H7 (cell line): ENCODE measurements at places on chromosomes 7 and 10. TPM values are rescaled to one million over a fixed set of nuclear protein-coding genes. Genes with fewer than 3 reads are reported as not detected.

- no peak for DNase-seq
Observed at GRCh38 chr7:91187061-91187460, 77.2 kb upstream of the FZD1 start.

DNA sequence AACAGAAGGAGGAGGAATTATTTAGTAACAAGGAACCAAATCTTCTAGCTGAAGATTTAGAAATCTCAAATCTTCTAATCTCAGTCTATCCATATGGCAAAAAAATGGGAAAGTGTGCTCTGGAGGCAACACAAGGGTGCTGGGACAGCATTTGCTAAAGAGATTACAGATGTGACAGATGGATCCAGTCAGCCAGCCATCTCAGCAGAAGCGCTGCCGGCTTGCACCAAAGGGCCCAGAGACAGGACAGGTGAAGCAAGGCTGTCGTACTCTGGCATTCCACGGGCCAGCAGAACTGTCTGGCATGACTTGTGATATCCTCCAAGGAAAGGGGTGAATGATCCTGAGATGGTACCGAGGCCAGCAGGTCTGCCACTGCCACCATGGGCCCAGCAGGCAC is 45.7 kb upstream of the GJD4 start:
- DNase-seq, result no peak

GRCh38 chr7:38310591-38311101 is 37.2 kb upstream of the TARP start:
- DNase-seq, result no peak

DNA sequence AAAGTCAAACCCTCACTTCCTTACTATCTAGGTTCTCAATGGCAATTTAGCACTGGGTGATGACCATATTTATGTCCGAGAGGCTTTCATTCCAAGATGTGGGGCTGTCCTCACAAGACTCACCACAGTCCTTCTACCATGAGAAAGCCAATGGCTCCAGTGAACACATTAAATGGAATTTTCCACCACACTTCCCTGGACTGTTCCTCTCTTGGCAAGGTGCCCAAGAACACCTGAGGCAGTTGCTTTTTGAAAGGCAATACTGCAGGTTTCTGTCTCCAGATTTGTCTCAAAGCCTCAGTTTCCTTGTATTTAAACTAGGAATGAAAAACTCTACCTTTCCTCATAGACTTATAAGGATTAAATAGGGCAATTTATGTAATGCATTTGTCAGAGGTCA is 24.2 kb downstream of the AFAP1L2 start:
- DNase-seq, result no peak

DNA sequence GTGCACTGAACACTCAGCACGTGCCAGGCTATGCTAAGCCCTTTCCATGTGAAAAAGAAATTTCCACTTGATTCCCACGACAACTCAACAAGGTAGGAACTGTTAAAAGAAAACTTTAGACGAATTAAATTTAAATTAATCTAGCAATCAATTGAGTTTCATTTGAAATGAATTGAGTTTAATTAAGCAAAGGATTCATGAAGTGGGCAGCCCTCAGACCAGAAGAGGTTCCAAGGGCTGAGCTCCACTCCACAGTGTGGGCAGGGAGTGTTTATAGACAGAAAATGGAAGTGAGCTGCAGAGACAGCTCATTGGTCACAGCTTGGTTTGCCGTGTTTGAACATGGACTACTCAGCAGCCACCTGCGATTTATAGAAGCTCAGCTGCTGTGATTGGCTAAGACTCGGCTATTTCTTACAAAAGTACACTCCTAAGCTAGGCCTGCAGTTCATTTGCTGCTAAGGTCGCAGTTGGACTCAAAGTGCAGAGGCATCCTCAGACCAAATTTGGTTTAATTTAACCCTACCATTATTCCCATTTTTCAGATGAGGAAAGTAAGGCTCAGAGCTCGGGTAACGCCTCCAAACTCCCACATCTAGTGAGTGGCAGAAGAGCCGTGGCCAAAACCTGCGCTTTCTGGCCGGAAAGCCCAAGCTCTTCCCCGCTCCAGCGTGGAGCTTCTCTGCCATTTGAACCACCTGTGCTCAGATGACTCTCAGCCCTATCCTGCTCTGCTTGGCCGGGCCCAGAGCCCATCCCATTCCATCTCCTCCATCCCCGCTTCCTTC is 24.9 kb downstream of the CALML3 start:
- DNase-seq, result no peak

DNA sequence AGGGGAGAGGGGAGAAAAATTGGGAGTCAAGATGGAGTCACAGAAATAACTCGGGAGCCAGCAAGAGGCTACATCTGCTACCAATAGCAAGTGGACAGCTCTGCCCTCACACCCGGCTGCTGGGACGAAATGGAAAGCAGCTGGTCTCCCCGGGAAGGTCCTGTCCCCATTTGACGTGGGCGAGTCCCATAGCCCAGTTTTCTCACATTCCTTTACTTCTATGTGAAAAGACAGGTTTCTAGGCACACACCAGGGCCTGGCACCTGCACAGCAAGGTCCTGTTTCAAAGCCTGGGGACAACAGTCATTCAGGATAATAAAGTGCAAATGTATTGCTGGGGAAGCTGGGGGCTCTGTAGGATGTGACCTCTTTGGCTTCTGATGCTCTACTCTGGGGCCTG is 162.6 kb downstream of the OAT start:
- no peak for DNase-seq

DNA sequence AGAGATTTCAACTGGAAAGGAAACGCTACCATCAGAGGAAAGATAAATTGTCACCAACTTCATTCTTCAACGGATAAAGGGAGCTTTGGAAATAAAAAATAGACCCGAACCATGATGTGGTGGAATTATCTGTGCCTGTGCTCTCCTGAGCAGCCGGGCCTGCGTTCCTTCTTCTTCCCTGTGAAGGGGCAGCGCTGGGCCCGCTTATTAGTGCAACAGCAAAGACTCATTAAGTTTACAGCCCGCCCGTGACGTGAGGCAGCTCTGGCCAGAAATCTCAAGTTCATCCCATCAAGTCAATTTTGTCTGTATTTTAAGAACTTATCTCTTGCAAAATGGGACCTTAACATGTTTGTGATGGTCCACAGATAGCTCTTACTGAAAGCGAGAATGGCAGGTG is 193.7 kb downstream of the ADARB2 start:
- DNase-seq, result no peak

- peak; percentile 38 for DNase-seq
Observed at GRCh38 chr10:1171586-1171985, 115.4 kb downstream of the WDR37 start.

GRCh38 chr7:27168265-27168947 is 3.1 kb upstream of the HOXA9 start:
- no peak for DNase-seq

DNA sequence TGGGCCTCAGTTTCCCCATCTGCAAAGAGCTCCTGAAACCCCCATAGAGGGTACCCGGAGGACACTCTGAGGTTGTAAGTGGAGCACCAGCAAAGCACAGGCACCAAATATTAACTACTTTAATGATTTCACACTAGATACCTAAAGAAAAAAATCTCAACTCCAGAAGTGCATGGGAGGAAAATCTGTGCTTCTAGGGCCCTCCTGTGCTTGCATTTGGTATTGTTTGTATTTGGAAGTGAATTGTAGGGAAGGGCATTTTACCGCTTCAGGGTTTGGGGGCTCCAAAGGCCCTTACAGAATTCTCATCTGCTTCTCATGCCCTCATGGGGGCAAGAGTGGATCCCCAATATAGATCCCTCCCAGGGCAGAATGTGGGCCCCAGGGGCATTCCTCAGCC is 22.4 kb upstream of the DRGX start:
- DNase-seq, result peak; percentile 54

GRCh38 chr7:30888747-30889146 is 22.9 kb upstream of the AQP1 start:
- DNase-seq, result no peak

DNA sequence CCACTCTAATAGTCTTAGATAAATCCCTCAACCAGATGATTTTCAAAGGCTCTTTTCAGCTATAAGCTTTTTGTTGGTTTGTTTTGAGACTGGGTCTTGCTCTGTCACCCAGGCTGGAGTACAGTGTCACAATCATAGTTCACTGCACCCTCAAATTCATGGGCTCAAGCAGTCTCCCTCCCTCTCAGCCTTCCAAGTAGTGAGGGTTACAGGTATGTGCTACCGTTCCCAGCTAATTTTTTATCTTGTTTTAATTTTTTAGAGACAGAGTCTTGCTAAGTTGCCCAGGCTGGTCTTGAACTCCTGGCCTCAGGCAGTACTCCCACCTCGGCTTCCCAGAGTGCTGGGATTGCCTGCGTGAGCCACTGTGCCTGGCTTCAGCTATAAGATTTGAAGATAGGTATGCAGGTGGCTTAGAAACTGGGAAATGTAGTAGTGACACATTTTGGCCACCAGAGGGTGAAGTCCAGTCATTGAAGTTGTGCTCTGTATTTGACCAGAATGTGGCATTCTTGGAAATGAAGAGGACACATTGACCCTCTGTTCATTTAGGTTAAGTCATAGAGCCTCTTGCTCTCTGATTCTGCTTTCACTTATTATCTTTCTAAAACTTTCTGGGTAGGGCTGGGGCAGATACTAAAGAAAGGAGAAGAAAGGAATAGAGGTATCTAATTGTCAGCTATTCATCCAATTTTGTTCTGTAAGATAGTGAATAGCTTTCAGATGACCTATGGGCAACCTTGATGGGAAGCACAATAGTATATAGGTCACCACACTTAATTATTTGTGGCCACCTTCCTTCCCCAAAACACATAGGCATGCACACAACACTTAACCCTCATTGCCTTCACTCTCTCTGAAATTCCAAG is 36.0 kb downstream of the R3HCC1L start:
- peak; percentile 32 for DNase-seq

- peak; percentile 70 for DNase-seq
Observed at GRCh38 chr7:104848138-104848990, 165.6 kb upstream of the KMT2E start.

DNA sequence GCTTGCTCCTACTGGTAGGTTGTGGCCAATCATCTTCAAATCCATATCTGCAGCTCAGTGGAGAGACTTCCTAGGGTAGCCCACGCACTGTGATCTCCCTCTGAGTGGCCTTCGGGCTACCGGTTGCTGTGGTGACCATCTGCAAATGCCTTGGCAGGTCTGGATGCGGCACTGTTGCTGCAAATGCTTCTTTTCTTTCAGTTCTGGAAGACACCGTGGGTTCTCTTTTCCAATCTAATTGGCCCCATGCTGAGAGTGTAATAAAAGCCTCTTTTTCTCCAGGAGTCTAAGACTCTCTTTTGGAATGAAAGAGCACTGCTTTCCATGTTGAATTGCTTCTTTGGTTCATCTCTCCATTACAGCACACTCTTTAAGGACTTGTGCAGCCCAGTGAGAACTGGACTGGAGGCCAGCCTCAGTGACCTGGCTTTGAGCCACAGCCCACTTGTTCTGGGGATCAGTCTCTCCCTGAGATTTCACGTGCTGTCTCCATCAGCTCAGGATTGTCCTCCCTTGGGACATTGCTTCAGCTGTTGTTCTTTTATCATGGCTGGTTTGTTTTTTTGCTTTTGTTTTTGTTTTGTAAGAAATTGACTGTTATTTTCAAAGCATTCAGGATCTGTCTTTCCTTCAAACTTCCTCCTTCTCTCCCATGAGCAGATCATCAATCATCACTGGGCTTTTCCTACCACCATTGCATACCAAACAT is 286.6 kb downstream of the BMPER start:
- no peak for DNase-seq

DNA sequence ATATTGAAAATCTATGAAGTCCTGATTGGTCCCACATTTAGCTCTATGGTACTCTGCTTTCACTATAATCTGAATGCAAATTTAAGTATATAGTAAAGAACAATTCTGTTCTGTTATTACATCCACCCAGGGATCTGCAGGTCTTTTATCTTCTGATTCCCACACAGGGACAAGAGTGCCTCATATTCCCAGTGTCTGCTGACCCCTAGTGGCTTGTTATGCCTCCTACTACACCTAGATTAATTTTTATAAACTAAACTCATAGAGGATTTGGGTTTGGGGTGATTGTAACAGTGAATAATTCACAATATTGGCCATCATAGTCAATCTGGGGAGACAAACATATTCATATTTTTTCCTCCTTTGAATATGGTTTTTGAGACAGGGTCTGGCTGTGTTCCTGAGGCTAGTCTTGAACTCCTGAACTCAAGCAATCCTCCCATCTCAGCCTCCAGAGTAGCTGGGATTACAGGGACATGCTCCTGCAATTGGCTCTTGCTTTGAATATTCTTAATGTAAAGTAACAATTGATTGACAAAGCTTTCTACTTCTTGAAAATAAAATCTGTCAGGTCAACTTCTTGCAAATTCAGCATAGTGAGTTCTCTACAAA is 282.1 kb downstream of the KCND2 start:
- peak; percentile 48 for DNase-seq

DNA sequence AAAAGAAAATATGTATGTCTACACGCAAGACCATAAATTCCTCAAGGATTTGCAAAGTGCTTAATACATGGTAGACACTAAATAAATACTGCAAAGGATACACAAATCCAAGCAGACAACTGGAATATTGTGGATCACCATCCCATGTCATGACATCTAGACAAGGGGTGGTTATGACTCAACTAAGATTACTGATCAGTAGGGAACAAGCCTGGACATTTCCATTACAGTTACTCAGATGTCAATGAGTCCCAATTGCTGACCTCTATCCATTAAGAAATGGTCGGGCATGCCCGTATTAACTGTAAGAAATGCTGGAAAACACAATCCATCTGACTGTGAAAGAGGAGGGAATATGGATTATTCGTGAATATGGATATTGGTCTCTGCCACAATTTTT is 27.6 kb upstream of the RUFY2 start:
- DNase-seq, result no peak

DNA sequence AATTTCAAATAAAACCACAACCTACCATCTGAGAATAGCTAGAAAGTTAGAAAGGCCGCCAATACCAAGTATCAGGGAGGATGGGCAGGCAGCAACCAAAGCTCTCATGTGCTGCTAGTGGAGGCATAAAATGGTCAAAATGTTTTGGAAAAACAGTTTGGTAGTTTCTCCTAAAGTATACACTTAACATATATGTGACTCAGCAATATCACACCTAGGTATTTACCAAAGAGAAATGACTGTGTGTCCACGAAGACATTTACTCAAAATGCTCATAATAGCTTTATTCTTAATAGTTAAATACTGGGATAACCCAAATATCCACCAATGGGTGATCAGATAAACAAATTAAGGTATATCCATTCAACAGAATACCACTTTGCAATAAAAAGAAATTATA is 14.3 kb downstream of the RHEB start:
- DNase-seq, result no peak

DNA sequence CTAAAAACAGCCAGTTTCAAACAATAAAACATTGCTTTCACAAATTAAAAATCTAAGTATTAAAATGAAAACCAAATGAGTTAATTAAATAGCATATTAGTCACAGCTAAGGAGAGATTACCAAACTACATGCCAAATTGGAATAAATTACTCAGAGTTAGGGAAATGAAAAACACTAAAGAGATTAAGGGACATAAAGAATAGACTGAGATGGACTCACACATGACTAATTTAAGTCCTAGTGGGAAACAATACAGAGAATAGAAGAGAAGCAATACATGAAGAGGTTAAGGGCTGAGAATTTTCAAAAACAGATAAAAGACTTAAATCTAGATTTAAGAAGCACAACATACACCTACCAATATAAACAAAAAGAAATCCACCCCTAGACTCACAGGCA is 110.6 kb downstream of the ZFAND4 start:
- DNase-seq, result no peak

GRCh38 chr7:83649701-83650100 is 762 bp upstream of the SEMA3E start:
- no peak for DNase-seq

- peak; percentile 69 for DNase-seq
Observed at GRCh38 chr10:119199231-119199992, 8.0 kb upstream of the GRK5 start.

The ZNF467 gene
- total RNA-seq, result 0.04 and 0.55 TPM in 2 replicates

The CYP2E1 gene
- total RNA-seq, result 0.90 and 1.2 TPM in 2 replicates

The BEND7 gene
- total RNA-seq, result 2.7 and 6.8 TPM in 2 replicates

The MINDY4 gene
- 1.4 and 2.0 TPM in 2 replicates for total RNA-seq

The FKBP9 gene
- 9.0 and 17.4 TPM in 2 replicates for total RNA-seq

The ITPRID1 gene
- 0.18 and 0.24 TPM in 2 replicates for total RNA-seq
